Left ventricle myocardium inferior (tissue), 1 donor: ENCODE measurements at places on chromosomes 3 and 15. TPM values are rescaled to one million over a fixed set of nuclear protein-coding genes. Genes with fewer than 3 reads are reported as not detected.

DNA sequence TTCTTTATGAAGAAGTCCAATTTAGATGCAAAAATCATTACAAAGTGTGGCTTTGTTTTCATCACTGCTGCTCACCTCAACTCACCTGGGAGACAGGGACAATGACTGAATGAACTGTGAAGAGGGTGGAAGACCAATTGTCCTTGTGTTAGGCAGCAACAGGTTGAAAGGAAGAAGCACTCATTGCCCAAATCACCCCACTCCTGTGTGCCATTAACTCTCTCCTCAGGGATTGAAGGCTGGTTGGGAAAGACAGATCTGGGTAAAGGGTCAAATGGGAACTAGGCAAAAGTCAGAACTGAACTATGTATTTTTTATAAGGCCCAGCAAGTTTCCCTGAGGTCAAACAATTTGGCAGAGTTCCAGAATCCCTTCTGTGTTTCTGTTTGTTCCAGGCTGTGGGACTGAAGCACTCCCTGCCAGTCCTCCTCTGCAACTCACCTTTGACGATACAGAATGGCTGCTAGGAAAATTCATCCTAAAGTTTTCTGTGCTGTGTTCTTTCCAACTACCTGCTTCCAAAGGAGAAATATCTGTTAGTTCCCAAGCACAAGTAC lies 68.6 kb upstream of the CCDC39 start:
- H3K4me3 ChIP-seq, result no peak overlapping the region
- H3K4me1 ChIP-seq, result no peaks in the 10 kb centered on the region
- no peaks in the 10 kb centered on the region for H3K27me3 ChIP-seq
- DNase-seq, result no peak
- no peaks in the 10 kb centered on the region for H3K36me3 ChIP-seq
- H3K27ac ChIP-seq, result no peak overlapping the region

DNA sequence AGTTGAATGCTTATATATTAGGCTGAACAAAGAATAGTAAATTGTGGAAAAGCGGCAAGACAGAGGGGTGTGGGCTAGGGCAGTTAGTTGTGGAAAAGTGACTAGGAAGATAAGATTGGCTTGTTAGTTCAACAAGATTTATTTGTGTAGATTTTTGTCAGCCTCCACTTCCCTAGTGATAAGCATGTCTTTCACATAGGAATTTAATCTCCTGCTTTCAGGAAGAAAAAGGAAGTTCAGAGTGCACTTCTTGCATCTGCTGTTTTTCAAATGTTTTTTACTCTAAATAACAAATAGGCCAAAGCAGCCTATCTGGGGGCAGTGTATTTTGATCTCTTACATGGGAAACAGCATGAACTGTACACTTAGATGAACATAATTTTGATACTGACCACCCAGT lies 919.9 kb downstream of the NAALADL2 start:
- H3K36me3 ChIP-seq, result no peaks in the 10 kb centered on the region
- no peaks in the 10 kb centered on the region for H3K27me3 ChIP-seq
- DNase-seq, result no peak
- H3K4me3 ChIP-seq, result no peak overlapping the region

The NFKBIZ gene
- total RNA-seq, result 15.0 TPM

The DOCK3 gene
- total RNA-seq, result 3.9 TPM

GRCh38 chr3:105869861-105870755 lies 1.3 kb upstream of the CBLB start:
- DNase-seq, result no peak
- peaks cover 7% of the 10 kb centered on the region for H3K36me3 ChIP-seq
- peak overlapping the region; percentile 99 for H3K27ac ChIP-seq
- peak overlapping the region; percentile 96 for H3K4me3 ChIP-seq
- H3K27me3 ChIP-seq, result no peaks in the 10 kb centered on the region
- H3K4me1 ChIP-seq, result peaks cover 50% of the 10 kb centered on the region

DNA sequence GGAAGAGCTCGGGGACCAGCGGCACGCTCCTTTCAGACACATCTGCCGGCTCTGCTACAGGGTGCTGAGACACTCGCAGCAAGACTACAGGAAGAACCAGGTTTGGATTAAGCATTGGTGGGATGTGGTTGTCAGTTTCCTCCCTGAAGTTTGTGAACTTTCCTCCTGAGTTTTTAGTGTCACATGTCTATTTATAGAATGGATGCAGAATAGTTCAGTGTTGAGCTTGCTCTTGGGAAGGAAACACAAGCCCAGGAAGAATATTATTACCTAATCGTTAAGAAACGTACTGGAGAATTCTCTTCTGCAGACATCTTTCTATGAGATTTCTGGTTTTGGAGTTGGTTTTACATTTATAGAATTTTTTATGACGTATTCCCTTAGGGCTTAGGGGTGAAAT lies 172.0 kb downstream of the ITPR1 start:
- H3K4me3 ChIP-seq, result no peak overlapping the region
- H3K27ac ChIP-seq, result no peak overlapping the region
- H3K27me3 ChIP-seq, result no peaks in the 10 kb centered on the region
- no peak for DNase-seq

The ALPK3 gene
- total RNA-seq, result 181 TPM

GRCh38 chr15:90871716-90872485 lies 3.5 kb downstream of the FURIN start:
- no peak for DNase-seq
- no peaks in the 10 kb centered on the region for H3K27me3 ChIP-seq
- H3K36me3 ChIP-seq, result peaks cover 15% of the 10 kb centered on the region
- peak overlapping the region; percentile 93 for H3K4me3 ChIP-seq
- peaks cover 67% of the 10 kb centered on the region for H3K4me1 ChIP-seq

The GPR149 gene
- not detected for total RNA-seq

The TYRO3 gene
- 3.3 TPM for total RNA-seq

DNA sequence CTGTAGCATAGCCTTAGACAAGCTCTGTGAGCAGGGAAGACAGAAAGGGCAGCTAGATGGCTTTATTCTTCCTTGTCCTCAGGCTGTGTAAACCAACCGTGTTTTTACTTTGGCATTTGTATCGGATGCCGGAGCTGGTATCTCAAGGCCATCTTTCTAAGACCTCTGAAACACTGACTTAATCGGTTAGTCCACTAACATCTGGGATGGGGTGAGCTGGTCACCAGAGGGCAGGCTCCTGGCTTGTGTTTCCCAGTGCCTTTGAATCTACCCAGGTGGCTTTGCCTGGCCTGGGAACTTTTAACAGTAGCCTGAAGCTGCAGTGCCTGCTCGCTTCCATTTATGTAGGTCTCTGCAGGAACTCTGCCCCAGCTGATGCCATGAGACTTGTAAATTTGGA lies 252.7 kb downstream of the NR1D2 start:
- no peaks in the 10 kb centered on the region for H3K4me1 ChIP-seq
- no peak overlapping the region for H3K27ac ChIP-seq
- H3K4me3 ChIP-seq, result no peak overlapping the region
- no peak for DNase-seq
- H3K27me3 ChIP-seq, result no peaks in the 10 kb centered on the region

The ACOX2 gene
- 37.2 TPM for total RNA-seq

DNA sequence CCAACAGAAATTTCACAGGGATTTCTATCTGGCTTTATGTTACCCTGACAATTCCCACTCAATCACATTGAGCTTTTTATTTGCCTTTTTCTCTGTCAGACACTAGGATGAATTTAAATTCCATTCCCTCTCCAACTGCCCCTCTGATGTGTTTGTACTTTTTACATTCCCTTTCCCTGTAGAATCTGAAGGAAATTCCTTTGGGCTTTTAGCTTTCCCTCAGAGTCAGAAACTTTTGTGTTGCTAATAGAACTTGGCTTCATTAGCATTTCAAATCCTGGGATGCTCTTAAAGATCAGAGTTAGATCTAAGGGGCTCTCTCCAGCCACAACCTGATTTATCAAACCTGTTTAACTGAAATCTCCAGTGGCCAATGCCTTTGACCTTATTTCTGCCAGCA lies 7.9 kb upstream of the RARB start:
- no peaks in the 10 kb centered on the region for H3K4me1 ChIP-seq
- no peak overlapping the region for H3K4me3 ChIP-seq

DNA sequence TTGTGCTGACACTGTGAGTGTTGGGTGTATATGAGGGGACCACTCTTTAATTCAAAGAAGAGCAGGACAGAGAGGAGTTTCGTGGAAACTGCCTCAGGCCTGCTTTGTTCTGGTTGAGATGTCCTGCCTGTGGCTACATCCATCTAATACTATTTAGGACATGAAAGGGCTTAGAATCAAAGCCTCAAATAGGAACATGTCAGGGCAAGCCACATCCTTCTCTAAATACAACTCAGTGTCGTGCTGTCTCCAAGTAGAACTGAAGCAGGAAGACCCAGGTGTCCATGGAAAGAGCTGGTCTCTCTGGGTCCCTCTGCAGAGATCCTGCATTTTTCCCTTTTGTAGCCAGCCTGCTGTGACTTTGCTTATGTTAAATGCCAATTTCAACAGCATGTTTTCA lies 156.2 kb upstream of the UMPS start:
- H3K27me3 ChIP-seq, result no peaks in the 10 kb centered on the region
- no peaks in the 10 kb centered on the region for H3K36me3 ChIP-seq
- no peak overlapping the region for H3K4me3 ChIP-seq
- DNase-seq, result no peak
- H3K4me1 ChIP-seq, result peaks cover 27% of the 10 kb centered on the region
